Neural crest cell (in vitro differentiated cells): ENCODE measurements at places on chromosomes 2 and 18. TPM values are rescaled to one million over a fixed set of nuclear protein-coding genes. Genes with fewer than 3 reads are reported as not detected.

MDH1B gene
- 2.0 and 4.6 TPM in 2 replicates for total RNA-seq

STAMBP gene
- 37.4 and 44.7 TPM in 2 replicates for total RNA-seq

SPR gene
- total RNA-seq, result 5.8 and 6.3 TPM in 2 replicates

SIX2 gene
- total RNA-seq, result 0.14 TPM in 1 of 2 replicates, not detected in the other

C2orf72 gene
- 3.0 and 3.3 TPM in 2 replicates for total RNA-seq
